ENCODE measurements at places on chromosomes 3 and 15. TPM values are rescaled to one million over a fixed set of nuclear protein-coding genes. Genes with fewer than 3 reads are reported as not detected.

CP gene
- total RNA-seq, result 0.64 TPM

KCNH8 gene
- total RNA-seq, result 1.2 TPM

IGSF11 gene
- 4.8 TPM for total RNA-seq

MUC20 gene
- 36.7 TPM for total RNA-seq

PIF1 gene
- 9.1 TPM for total RNA-seq

GUCA1C gene
- total RNA-seq, result not detected

TMEM207 gene
- 12.2 TPM for total RNA-seq

SAMMSON gene
- not detected for total RNA-seq

TTLL13 gene
- 1.3 TPM for total RNA-seq

PHC3 gene
- total RNA-seq, result 70.4 TPM

TNIK gene
- total RNA-seq, result 14.9 TPM
